ENCODE measurements at places on chromosomes 1 and 21.

GRCh38 chr1:206679738-206680211, 4.9 kb upstream of the MAPKAPK2 start:
- no peak for DNase-seq

GRCh38 chr1:229004066-229004833, 266.7 kb upstream of the RAB4A start:
- DNase-seq: no peak

DNA sequence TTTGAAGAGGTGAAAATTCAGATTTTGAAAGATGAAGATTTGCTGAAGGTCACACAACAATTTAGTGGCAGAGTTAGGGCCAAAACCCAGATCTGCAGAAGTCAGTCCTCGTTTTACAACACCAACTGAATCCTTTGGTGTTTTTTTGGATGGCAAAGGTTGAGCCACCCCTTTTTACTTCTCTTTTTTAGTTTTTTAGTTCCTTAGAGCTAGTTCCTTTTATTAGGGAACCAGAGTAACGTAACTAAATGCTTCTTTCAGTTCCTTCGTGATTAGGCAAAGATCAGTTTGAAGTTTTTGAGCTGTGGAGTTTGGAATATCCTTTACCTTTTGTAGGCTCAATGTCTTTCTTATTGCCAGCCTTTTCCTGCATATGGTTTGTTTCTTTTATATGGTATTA, 67.9 kb upstream of the ARID1A start:
- no peak for DNase-seq

- no peak for DNase-seq
These were observed 26.3 kb upstream of the CD34 start for GRCh38 chr1:207937204-207937603.
